Vagina (tissue), 2 donors: ENCODE measurements at places on chromosomes 12 and 14. TPM values are rescaled to one million over a fixed set of nuclear protein-coding genes. Genes with fewer than 3 reads are reported as not detected.

DNA sequence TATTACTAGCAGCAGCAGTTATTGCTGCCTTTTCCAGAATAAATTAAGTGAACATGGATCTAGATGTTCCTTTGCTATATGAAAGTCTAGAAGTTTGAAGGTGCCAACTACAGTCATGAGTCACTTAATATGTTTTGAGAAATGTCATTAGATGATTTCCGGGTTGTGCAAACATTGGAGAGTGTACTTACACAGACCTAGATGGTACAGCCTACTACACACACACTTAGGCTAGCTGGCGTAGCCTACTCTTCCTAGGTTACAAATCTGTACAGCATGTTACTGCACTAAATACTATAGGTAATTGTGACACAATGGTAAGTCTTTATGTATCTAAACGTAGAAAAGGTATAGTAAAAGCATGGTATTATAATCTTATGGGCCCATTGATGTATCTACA lies 368.1 kb downstream of the PDZRN4 start:
- no peak for DNase-seq

The PIWIL1 gene
- total RNA-seq, result not detected

The RPAP3 gene
- 19.2 TPM for total RNA-seq

- no peak for DNase-seq
These were observed 3.1 kb upstream of the TXNRD1 start for GRCh38 chr12:104212516-104212915.

DNA sequence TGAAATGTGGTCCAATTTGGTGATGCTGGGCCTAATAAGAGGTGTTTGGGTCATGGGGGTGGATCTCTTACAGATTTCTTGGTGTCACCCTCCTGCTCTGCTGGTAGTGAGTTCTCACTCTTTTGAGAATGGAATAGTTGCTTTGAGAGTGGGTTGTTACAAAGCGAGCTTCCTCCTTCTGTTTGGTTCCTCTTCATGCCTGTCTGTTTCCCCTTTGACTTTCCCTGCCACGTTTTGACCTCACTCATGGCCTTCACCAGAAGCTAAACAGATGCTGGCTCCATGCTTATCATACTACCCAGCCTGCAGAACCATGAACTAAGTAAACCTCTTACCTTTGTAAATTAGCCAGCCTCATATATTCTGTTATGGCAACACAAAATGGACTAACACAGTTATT lies 57.7 kb upstream of the LDHB start:
- DNase-seq, result no peak

The CLECL1 gene
- total RNA-seq, result not detected

- DNase-seq, result no peak
These were observed 129.5 kb downstream of the DAAM1 start for GRCh38 chr14:59317798-59318505.
